ENCODE measurements at places on chromosomes 4 and X. TPM values are rescaled to one million over a fixed set of nuclear protein-coding genes. Genes with fewer than 3 reads are reported as not detected.

The LDB2 gene
- total RNA-seq, result 191 TPM

The NXF2 gene
- total RNA-seq, result not detected

The NDP gene
- 0.63 TPM for total RNA-seq

The SCML1 gene
- total RNA-seq, result 17.3 TPM

The BTK gene
- total RNA-seq, result 7.7 TPM

The BRS3 gene
- total RNA-seq, result not detected

The MAGEC1 gene
- total RNA-seq, result not detected

The USP51 gene
- 2.7 TPM for total RNA-seq

The SMARCA1 gene
- 26.0 TPM for total RNA-seq

The BEX2 gene
- total RNA-seq, result 2.8 TPM

The H2BW2 gene
- not detected for total RNA-seq

The UVSSA gene
- total RNA-seq, result 10.2 TPM

The CNGA1 gene
- not detected for total RNA-seq

The SLC9A7 gene
- 3.8 TPM for total RNA-seq

The RS1 gene
- total RNA-seq, result not detected

The TMEM156 gene
- total RNA-seq, result 0.82 TPM

The IL21 gene
- total RNA-seq, result not detected

The CFAP299 gene
- total RNA-seq, result not detected

All from omental fat pad (tissue), 4 donors.